ENCODE measurements at places on chromosomes 7 and 10.

- H3K36me3 ChIP-seq: no peaks in the 10 kb centered on the region
- H3K4me1 ChIP-seq: peaks cover 7% of the 10 kb centered on the region
- H3K4me3 ChIP-seq: no peak overlapping the region
- H3K27me3 ChIP-seq: no peaks in the 10 kb centered on the region
- no peak overlapping the region for H3K27ac ChIP-seq
Measured at GRCh38 chr7:102451371-102452054, 13.2 kb downstream of the ALKBH4 start.

- H3K36me3 ChIP-seq: no peaks in the 10 kb centered on the region
- no peak overlapping the region for H3K4me3 ChIP-seq
- peaks cover 10% of the 10 kb centered on the region for H3K27me3 ChIP-seq
- DNase-seq: no peak
Measured at GRCh38 chr7:39083781-39084180, 106.1 kb downstream of the POU6F2 start.

GRCh38 chr10:100986952-100987684 is at the start of the genes MRPL43 and TWNK:
MRPL43 (minus strand) TSS chr10:100987497; CDS start chr10:100987443, 54 bp downstream.
TWNK (plus strand) TSS chr10:100987543; CDS start chr10:100988211, 668 bp downstream.
- peak within 1 kb of the TSS; percentile 95 for H3K27ac ChIP-seq
- peaks cover 26% of the 10 kb centered on the region for H3K36me3 ChIP-seq
- DNase-seq: no peak
- peaks cover 30% of the 10 kb centered on the region for H3K4me1 ChIP-seq
- peak within 1 kb of the TSS; percentile 98 for H3K4me3 ChIP-seq
- H3K27me3 ChIP-seq: no peaks in the 10 kb centered on the region

GRCh38 chr7:2452074-2452507 is 24.1 kb downstream of the GRIFIN start:
- no peaks in the 10 kb centered on the region for H3K27me3 ChIP-seq
- H3K36me3 ChIP-seq: no peaks in the 10 kb centered on the region
- peaks cover 18% of the 10 kb centered on the region for H3K4me1 ChIP-seq
- H3K27ac ChIP-seq: peak overlapping the region; percentile 60
- H3K4me3 ChIP-seq: no peak overlapping the region

GRCh38 chr7:92546856-92547497 is 18.4 kb downstream of the RBM48 start:
- no peaks in the 10 kb centered on the region for H3K4me1 ChIP-seq
- DNase-seq: no peak
- H3K27ac ChIP-seq: no peak overlapping the region
- H3K27me3 ChIP-seq: no peaks in the 10 kb centered on the region
- H3K4me3 ChIP-seq: no peak overlapping the region
- H3K36me3 ChIP-seq: no peaks in the 10 kb centered on the region

- no peak for DNase-seq
- H3K4me1 ChIP-seq: no peaks in the 10 kb centered on the region
- H3K36me3 ChIP-seq: peaks cover 26% of the 10 kb centered on the region
- H3K27ac ChIP-seq: no peak overlapping the region
- no peak overlapping the region for H3K4me3 ChIP-seq
Measured at GRCh38 chr10:73759512-73760115, 15.4 kb downstream of the SEC24C start.

- H3K27me3 ChIP-seq: no peaks in the 10 kb centered on the region
- H3K27ac ChIP-seq: peak overlapping the region; percentile 58
- H3K36me3 ChIP-seq: no peaks in the 10 kb centered on the region
- H3K4me1 ChIP-seq: peaks cover 45% of the 10 kb centered on the region
- H3K4me3 ChIP-seq: no peak overlapping the region
Measured at GRCh38 chr10:61974601-61975390, 73.3 kb downstream of the ARID5B start.

GRCh38 chr7:151431281-151431767 is 8.6 kb downstream of the CRYGN start:
- DNase-seq: no peak
- H3K27ac ChIP-seq: no peak overlapping the region
- no peaks in the 10 kb centered on the region for H3K27me3 ChIP-seq
- H3K4me3 ChIP-seq: no peak overlapping the region
- peaks cover 37% of the 10 kb centered on the region for H3K4me1 ChIP-seq

- DNase-seq: no peak
- H3K4me3 ChIP-seq: no peak overlapping the region
- no peaks in the 10 kb centered on the region for H3K4me1 ChIP-seq
- no peaks in the 10 kb centered on the region for H3K36me3 ChIP-seq
- no peaks in the 10 kb centered on the region for H3K27me3 ChIP-seq
Measured at GRCh38 chr7:47837826-47838225, 110.4 kb downstream of the PKD1L1 start.

GRCh38 chr7:88771417-88771816 is 11.9 kb downstream of the ZNF804B start:
- H3K27ac ChIP-seq: no peak overlapping the region
- no peaks in the 10 kb centered on the region for H3K4me1 ChIP-seq

DNA sequence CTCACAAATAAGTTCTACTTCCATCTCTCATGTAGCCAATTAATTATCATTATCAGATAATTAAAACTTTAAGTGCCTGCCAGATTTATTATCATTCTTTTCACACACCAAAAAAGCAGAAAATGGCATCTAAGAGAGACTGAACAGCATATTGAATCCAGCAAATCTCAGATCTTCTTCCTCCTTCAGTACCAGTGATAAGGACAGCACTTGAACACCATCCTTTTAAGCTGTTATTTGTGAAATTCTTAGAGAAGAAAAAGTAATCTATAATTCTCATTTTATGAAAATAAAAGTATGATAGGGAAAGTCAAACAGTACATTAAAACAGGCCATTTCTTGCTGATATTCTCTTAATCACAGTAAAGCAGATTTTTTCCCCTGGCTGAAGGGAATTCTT is 104.5 kb downstream of the ELAPOR2 start:
- no peak overlapping the region for H3K4me3 ChIP-seq
- no peak for DNase-seq
- no peak overlapping the region for H3K27ac ChIP-seq
- H3K4me1 ChIP-seq: no peaks in the 10 kb centered on the region
- no peaks in the 10 kb centered on the region for H3K36me3 ChIP-seq
- peaks cover 4% of the 10 kb centered on the region for H3K27me3 ChIP-seq

DNA sequence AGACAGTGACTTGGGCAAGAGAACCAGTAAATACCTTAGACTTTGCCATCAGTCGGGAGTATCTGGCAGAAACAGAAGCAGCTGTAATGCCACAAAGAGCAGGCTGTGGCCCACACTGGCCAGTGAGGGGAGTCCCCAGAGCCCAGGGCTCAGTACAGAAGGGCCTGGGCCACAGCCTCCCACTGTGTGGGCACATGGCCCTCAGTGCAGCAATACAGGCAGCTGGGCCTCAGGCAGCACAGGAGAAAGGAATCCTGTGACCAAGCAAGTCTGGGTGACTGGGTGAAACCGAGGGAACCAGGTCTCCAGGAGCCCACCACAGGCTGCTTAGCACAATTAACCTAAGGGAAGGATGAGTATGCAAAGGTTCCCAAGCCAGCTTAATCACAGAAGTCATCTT is 14.0 kb downstream of the WDR91 start:
- no peaks in the 10 kb centered on the region for H3K27me3 ChIP-seq
- H3K36me3 ChIP-seq: no peaks in the 10 kb centered on the region
- H3K27ac ChIP-seq: no peak overlapping the region
- H3K4me3 ChIP-seq: no peak overlapping the region
- DNase-seq: no peak

- H3K27ac ChIP-seq: no peak overlapping the region
- H3K4me1 ChIP-seq: no peaks in the 10 kb centered on the region
- H3K27me3 ChIP-seq: peaks cover 28% of the 10 kb centered on the region
- no peak overlapping the region for H3K4me3 ChIP-seq
- DNase-seq: no peak
Measured at GRCh38 chr7:31338706-31339105, 1.8 kb downstream of the NEUROD6 start.

- H3K4me1 ChIP-seq: no peaks in the 10 kb centered on the region
- no peaks in the 10 kb centered on the region for H3K36me3 ChIP-seq
- no peaks in the 10 kb centered on the region for H3K27me3 ChIP-seq
- no peak overlapping the region for H3K4me3 ChIP-seq
Measured at GRCh38 chr7:136050462-136050847, 73.3 kb upstream of the MTPN start.

DNA sequence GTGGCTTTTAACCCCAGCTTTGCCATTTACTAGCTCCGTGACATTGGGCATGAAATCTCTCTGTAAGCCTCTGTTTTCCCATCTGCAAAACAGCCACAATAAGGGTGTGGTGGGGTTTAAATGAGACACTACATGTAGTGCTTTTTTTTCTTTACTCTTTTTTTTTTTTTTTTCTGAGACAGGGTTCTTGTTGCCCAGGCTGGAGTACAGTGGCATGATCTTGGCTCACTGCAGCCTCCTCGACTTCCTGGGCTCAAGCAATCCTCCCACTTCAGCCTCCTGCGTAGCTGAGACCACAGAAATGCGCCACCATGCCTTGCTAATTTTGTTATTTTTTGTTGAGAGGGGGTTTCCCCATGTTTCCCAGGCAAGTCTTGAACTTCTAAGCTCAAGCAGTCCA is 8.3 kb upstream of the DENND10 start:
- H3K27me3 ChIP-seq: no peaks in the 10 kb centered on the region
- H3K27ac ChIP-seq: no peak overlapping the region
- DNase-seq: no peak

DNA sequence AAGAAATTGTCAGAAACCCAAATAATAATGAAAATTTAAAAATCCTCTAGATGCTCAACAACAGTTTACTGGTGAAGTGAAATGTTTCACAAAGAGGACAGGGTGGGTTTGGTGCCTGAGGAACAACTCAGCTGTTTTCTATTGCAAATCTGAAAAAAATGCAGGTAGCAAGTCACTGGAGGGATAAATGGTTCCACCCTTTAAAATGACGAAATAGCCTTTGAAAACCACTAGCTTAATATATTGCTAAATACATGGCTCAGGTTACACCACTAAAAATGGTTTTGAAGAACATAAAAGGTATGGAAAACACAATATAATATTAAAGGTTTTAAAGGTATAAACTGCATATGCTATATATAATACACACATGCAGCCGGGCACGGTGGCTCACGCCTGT is 69.5 kb downstream of the LMBR1 start:
- H3K27ac ChIP-seq: no peak overlapping the region
- no peaks in the 10 kb centered on the region for H3K36me3 ChIP-seq
- H3K4me1 ChIP-seq: no peaks in the 10 kb centered on the region
- no peaks in the 10 kb centered on the region for H3K27me3 ChIP-seq
- DNase-seq: no peak

- no peaks in the 10 kb centered on the region for H3K27me3 ChIP-seq
- H3K27ac ChIP-seq: no peak overlapping the region
- H3K36me3 ChIP-seq: no peaks in the 10 kb centered on the region
- DNase-seq: no peak
- H3K4me3 ChIP-seq: no peak overlapping the region
Measured at GRCh38 chr7:111927353-111928019, 278.7 kb downstream of the DOCK4 start.

DNA sequence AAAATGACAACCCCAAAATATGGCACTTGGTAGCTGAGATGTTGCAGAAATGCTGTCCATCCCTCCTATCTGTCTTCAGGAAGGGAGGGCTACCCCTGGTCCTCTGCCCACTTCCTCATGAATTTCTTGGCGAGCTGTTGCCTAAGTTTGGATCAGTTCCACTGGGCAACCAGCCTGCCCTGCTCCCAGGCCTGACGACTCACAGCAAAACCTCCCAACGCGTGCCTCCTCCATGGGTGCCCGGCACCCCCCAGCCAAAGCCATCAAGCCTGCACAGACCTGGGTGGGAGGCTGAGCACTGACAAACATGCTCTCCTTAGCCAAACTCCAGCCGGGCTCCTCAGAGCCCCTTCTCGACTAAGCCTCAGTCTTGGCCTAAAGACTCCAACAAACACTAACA is 8.9 kb downstream of the VSTM4 start:
- no peaks in the 10 kb centered on the region for H3K27me3 ChIP-seq
- H3K4me1 ChIP-seq: no peaks in the 10 kb centered on the region
- no peaks in the 10 kb centered on the region for H3K36me3 ChIP-seq
- no peak overlapping the region for H3K27ac ChIP-seq

DNA sequence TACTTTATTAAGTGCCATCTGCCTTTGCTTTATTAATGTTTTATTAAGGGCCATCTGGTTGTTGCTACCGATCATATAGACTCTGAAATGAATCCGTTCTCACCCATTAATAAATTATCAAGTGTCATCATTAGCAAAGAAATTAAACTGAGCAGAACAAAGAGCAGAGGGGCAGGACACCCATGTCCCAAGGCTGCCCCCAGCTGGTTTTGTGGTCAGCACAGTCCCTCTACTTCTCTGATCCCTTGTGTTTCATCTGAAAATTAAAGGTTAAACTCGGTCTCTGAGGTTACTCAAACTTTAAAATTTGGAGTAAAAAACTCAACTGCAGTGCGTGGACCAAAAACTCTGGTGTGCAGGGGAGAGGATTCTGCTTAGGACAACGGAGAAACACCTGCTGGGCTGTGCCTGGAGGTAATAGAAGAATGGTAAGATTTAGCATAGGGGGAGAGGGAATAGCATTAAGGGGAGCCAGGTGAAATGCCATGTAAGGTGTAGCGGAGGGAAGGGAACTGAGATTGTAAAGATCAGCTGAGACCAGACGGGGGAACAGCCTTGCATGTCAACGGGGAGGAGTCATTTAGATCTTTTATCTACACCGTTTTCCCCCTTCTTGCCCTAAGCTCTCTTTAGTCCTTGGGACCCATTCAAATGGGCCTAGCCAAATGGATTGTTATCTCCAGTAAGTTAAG is 10.8 kb upstream of the GSDME start:
- no peak overlapping the region for H3K4me3 ChIP-seq
- no peaks in the 10 kb centered on the region for H3K4me1 ChIP-seq
- no peaks in the 10 kb centered on the region for H3K27me3 ChIP-seq

DNA sequence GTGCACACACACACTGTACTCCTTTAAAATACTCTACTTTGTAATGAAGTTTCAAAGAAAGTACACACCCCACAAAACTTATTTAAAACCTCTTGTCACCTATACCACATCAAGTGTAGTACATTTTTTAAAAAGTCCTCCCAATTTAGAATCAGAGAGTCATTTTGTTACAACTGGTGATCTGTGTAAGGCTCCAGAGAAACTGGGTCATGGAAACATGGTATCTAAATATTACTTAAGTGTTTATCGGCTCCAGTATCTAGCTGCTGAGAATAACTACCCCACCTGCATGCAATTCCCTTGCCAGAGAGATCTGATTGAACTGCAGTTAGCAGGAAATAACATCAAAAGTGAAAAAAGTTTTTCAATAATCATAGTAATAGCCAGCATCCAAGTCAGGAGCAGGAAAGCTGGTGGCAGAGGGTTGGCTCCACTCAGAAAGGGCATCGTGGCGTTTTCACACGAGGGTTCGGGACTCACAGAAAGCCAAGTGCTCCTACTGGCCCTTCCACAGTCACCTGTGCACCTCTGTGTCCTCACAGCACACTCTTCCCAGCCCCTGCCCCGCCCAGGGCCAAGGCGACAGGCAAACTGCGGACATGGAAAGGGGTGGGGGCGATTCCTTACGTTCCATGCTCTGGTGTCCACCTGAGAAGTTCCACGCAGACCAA is 6.5 kb downstream of the RGS10 start:
- no peak overlapping the region for H3K4me3 ChIP-seq
- no peaks in the 10 kb centered on the region for H3K36me3 ChIP-seq
- DNase-seq: no peak
- no peaks in the 10 kb centered on the region for H3K27me3 ChIP-seq
- H3K27ac ChIP-seq: no peak overlapping the region

GRCh38 chr10:80090121-80090520 is 11.7 kb downstream of the TMEM254 start:
- H3K4me1 ChIP-seq: no peaks in the 10 kb centered on the region
- no peaks in the 10 kb centered on the region for H3K27me3 ChIP-seq
- no peak overlapping the region for H3K4me3 ChIP-seq
- no peak for DNase-seq
- H3K36me3 ChIP-seq: no peaks in the 10 kb centered on the region
